Stomach (tissue), 19 donors: ENCODE measurements at places on chromosomes 6 and 20.

- DNase-seq = no peak
Measured at GRCh38 chr20:58179083-58179431, 49.4 kb downstream of the ANKRD60 start.

DNA sequence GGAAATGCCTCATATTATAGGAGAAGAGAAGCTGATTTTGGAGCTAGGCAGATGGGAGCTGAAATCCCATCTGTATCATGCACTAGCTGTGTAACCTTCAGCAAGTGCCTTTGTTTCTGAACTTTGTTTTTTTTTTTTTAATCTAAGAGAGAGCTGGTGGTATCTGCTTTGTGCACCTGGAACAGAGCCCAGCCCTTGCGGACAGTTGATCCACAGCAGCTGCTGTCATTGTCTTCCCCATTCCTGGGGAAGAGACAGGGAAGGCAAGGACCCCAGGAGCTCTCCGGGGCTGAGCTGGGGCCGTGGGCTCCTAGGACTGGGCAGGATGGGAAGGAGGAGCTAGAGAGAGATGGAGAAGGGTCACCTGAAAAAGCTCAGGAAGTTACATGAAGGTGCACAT lies 92.1 kb downstream of the SYNJ2 start:
- no peak for DNase-seq

DNA sequence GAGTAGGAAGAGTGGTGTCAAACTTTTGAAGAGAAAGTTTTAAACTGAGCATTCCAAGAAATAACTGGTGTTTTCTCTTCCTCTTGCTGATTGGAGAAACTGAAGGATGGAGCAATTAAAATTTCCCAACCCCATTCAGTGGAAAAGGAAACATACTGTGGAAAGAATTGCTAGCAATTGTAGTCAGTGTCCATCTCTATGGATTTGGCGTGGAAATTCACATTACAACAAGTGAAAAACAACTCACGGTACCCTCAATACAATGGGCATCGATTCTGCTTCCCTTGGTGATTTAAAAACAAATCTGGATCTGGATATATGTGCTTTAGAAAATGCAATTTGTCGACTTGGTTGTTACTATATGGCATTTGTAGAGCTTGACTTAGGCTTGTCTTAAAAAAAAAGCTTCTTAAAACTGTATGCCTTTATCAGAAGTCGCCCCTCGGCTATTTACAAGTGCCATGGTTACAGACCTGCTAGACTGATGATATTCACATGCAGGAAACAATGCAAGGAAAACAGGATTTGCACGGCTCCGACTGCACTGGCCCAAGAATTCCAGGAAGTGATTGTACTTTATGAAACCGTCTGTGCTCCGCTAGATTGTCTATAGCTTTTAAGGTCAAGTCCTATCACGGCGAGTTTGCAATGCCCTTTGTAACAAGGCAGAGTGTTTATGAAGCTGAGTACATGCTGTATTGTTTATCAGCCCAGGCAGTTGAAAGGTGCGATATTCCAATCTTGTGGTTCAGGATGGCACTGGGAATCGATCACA lies 131.7 kb upstream of the PHACTR1 start:
- DNase-seq = no peak

DNA sequence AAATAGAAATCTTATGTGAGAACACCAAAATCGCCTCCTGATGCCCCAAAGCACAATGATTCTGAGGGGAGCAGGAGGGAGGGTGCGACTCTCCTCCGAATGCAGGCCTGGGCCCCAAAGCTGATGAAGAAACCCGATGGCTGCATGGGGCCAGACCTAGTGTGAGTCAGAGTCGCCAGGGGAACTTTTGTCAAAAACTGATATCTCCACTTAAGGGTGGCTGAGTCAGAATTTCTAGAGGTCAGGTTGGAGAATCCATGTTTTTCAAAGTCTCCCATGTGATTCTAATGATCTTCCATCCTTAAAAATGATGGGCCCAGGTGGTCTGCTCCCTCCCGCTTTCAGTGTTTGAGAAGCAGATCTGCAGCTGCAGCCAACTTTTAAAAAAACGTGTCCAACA lies 172.8 kb downstream of the BACH2 start:
- DNase-seq = no peak

- DNase-seq = no peak
Measured at GRCh38 chr20:62583424-62583920, 58.8 kb upstream of the SLCO4A1 start.

DNA sequence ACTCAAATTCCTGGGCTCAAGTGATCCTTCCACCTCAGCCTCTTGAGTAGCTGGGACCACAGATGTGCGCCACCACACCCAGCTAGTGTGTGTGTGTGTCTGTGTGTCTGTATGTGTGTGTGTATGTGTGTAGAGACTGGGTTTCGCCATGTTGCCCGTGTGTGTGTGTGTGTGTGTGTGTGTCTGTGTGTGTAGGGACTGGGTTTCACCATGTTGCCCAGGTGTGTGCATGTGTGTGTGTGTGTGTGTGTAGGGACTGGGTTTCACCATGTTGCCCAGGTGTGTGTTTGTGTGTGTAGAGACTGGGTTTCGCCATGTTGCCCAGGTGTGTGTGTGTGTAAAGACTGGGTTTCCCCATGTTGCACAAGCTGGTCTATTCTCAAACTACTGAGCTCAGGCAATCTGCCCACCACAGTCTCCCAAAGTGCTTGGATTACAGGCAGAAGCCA lies 28.3 kb downstream of the CDK5RAP1 start:
- DNase-seq = peak; percentile 5

- no peak for DNase-seq
Measured at GRCh38 chr6:118708744-118709143, 57.4 kb upstream of the CEP85L start.

DNA sequence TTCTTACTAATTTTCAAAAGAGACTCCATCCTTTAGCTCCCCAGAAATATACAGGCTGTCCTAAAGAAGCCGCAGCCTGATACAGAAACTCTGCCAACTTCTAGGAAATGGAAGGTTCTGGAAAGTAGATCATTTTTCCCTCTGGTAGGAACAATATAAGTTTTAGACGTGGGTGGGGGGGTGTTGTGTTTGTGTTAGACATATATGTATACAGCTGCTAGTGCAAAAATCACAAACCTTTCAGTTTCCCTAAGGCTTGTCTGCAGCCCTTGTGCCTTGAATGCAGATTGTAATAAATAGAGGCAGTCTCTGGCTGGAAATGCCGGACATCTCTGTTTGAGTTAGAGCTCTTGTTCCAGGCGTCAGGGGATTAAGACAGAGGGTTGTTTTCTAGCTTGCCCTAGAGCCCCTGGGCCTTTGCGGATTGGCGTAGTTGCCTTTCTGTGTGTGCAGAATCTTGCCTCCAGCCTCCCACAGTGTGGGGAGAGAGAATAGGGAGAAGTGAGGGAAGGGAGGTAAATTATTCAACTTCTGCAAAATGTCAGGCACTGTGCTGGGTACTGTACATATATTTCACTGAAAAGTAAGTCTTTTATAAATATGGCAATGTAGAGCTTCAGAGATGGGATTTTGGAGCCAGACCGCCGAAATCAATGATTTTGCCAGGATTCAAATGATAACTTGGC lies 269.7 kb downstream of the PRL start:
- DNase-seq = no peak

DNA sequence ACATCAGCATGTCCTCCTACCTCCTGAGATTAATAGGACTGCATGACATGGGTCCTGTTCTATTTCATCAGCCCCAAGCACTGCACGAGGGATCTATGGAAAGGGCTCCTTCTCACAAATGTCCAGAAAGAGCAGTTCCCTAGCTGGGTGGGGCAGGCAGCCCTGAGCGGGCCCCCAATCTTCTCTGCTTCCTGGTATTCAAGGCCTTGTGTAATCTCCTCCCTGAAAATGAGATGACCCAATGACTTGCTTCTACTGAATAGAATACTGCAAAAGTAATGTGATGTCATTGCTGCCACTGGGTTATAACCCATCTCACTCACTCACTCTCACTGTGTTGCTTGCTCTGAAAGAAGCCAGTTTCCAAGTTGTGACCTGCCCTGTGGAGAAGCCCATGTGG lies 126.4 kb downstream of the OPRM1 start:
- DNase-seq = no peak

- DNase-seq = no peak
Measured at GRCh38 chr6:168225471-168225911, 94.1 kb downstream of the DACT2 start.

GRCh38 chr20:11438412-11438811 lies 479.3 kb upstream of the BTBD3 start:
- no peak for DNase-seq

- DNase-seq = peak; percentile 55
Measured at GRCh38 chr6:169167581-169168301, 85.9 kb downstream of the THBS2 start.

- no peak for DNase-seq
Measured at GRCh38 chr20:11581271-11581670, 336.4 kb upstream of the BTBD3 start.

DNA sequence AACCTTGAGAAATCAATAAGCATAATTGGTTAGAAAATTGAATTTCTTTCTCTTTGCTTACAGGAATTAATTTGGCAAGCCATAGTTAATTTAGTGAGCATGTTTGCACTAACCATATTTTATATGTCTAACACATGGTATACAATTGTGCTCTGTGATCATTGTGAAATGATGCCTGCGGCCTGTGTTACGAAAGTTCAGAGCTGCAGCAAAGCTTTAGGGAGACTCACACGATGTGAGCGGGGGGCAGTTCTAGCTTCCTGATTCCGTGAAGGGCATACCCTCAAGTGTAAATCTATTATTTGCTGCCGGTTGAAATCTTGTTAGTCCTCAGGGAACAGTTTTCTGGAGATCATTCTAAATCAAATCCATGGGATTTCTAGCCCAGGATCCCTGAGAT lies 25.5 kb upstream of the ADTRP start:
- DNase-seq = no peak

GRCh38 chr20:44415833-44416715 lies 59.6 kb upstream of the TTPAL start:
- no peak for DNase-seq

GRCh38 chr6:76552268-76552667 lies 479.8 kb upstream of the IMPG1 start:
- no peak for DNase-seq

DNA sequence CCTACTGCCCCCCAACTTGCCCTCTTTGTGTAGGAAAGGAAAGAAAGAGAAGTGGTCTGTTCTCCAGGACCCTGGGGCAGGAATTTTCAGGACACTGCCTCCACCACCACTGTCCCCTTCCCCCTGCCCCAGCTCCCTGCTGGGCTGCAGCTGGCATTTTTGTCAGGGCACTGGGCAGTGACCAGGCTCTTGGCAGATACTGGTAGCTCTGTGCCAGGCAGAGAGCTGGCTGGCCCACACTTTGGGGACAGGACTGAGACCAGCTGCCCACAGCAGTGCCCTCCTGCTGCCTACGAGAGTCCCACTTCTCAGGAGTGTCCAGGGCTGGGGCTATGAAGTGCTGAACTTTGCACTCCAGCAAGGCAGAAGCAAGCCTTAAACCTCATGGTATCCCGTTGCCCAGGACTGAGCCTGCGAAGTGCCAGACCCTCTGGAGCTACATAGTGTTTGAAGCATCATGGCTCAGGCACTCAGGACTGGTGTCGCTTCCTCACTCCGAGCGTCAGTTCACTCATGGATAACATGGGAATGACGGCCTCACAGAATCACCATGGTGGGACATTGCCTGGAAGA lies 19.3 kb downstream of the SLC13A3 start:
- DNase-seq = no peak

GRCh38 chr20:35088231-35089145 lies 4.1 kb downstream of the TRPC4AP start:
- no peak for DNase-seq

DNA sequence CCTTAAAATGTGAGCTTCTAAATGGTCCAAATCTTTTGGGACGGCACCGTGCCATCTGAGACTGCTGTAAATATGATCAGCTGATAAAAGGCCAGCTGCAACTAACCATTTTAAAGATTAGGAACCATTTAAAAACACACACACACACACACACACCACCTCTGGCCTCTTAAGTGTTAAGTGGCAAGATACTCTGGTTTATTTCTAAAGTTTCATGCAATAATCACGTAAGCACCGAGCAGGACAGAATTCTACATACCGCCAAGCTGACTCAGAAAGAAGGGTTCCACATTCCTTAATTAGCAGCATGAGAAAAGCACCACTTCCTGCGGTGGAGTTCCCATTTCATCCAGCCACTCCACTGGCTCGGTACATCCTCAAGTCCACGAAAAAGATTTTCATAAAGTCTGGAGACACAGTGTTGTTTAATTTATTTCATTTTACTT lies 17.8 kb upstream of the ZNF217 start:
- peak; percentile 25 for DNase-seq

DNA sequence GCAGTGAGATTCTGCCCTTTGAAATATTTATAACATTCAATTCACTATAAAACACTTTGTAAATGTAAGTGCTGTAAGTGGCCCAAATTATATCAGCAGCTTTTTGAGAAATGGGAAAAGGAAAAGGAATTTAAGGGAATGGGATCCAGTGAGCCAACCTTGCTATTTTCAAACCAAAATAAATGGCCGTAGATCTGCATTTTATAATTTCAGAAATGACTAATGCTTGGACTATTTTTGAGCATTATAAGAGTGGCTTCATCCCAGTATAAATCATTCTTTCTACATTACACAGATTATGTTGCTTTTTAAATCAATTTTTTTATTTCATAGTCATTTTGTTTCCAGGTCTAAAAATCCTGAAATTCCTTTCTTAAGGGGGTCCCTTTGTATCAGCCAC lies 49.2 kb downstream of the ANKRD6 start:
- no peak for DNase-seq

GRCh38 chr6:44701637-44702101 lies 314.2 kb downstream of the CDC5L start:
- no peak for DNase-seq

DNA sequence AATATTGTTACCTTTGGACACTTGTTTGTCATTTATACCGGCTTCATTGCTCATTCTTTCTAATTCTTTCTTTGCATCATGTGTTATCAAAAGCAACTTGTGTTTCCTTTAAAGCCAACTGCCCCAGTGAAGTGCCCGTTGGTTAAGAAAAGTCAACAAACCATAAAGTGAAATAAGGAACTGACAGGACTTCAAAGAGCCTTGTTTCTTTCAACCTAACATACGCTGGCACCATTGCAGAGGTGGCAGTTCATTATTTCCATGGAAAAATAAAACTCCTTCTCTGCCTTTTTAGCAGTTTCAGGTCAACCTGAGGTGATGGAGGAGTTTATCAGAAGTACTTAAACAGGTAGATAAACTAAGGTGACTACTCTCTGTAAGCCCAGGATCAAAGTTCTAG lies 28.8 kb downstream of the FERMT1 start:
- DNase-seq = no peak

DNA sequence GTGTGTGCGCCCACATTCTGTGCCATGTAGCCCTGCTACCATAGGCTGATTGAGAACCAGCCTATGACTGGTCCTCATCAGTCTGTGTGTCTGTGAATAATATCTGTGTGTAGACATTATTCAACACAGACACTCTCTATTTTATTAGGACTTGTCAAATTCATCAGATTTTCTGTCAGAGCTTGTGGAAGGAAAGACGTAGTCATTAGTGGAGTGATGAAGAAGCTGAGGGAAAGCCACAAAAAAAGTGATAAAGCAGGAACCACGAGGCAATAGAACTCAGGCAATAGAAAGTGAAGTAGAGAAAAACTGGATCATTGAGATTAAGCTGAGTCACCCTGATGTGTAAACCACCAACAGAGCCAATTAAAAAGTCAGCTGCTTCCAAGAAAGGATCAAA lies 122.2 kb upstream of the MARCKS start:
- DNase-seq = no peak

- DNase-seq = no peak
Measured at GRCh38 chr20:16459019-16459700, 114.1 kb downstream of the KIF16B start.
